ENCODE measurements at places on chromosomes 5 and 9.

DNA sequence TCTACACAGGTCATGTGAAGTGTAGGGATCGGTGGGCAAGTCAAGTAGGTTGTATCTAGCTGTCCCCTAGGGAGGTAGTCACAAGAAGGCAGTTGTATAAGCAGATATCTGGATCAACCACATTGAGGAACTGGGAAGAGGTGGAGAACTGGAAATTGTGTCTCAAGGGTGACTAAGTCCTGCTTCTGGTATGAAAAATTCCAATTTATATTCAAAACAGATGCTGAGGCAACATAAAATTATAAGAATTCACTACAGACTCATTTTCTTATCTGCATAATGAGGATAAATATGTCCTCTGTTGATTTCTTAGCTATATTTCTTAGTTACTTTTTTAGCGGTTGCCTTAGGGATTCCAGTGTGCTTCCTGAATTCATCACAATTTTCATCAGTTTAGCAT, 46.8 kb downstream of the GALNT12 start:
- DNase-seq: no peak

- no peak for DNase-seq
Measured at GRCh38 chr9:93962561-93963440, 7.6 kb upstream of the BARX1 start.

DNA sequence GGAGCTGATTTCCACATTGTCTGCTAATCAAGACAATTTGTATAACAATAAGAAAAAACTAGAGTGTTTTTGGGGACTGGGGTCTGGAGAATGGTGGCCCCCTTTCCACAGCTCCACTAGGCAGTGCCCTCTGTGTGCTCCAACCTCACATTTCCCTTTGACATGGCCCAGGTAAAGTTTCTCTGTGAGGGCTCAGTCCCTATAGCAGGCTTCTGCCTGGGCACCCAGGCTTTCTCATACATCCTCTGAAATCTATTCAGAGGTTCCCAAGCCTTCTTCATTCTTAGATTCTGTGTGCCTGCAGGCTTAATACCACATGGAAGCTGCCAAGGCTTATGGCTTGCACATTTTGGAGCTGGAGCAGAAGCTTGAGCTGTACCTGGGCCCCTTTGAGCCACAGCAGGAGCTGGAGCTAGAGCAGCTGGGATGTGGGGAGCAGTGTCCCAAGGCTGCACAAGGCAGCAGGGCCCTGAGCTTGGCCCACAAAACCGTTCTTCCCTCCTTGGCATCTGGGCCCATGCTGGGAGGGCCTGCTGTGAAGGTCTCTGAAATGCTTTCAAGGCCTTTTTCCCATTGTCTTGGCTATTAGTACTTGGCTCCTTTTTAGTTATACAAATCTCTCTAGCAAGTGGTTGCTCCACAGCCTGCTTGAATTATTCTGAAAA, 49.1 kb upstream of the VPS13A start:
- DNase-seq: no peak

- no peak for DNase-seq
Measured at GRCh38 chr5:160475864-160476438, 54.3 kb downstream of the PTTG1 start.

- no peak for DNase-seq
Measured at GRCh38 chr5:64836190-64836755, 67.5 kb downstream of the CWC27 start.

- no peak for DNase-seq
Measured at GRCh38 chr9:114327749-114328148, 1.9 kb upstream of the ORM2 start.

GRCh38 chr5:110686270-110686669, 40.2 kb downstream of the TMEM232 start:
- DNase-seq: no peak

- no peak for DNase-seq
Measured at GRCh38 chr9:134959971-134960310, 42.2 kb upstream of the FCN1 start.

- DNase-seq: no peak
Measured at GRCh38 chr5:168481330-168481788, 4.9 kb upstream of the RARS1 start.

DNA sequence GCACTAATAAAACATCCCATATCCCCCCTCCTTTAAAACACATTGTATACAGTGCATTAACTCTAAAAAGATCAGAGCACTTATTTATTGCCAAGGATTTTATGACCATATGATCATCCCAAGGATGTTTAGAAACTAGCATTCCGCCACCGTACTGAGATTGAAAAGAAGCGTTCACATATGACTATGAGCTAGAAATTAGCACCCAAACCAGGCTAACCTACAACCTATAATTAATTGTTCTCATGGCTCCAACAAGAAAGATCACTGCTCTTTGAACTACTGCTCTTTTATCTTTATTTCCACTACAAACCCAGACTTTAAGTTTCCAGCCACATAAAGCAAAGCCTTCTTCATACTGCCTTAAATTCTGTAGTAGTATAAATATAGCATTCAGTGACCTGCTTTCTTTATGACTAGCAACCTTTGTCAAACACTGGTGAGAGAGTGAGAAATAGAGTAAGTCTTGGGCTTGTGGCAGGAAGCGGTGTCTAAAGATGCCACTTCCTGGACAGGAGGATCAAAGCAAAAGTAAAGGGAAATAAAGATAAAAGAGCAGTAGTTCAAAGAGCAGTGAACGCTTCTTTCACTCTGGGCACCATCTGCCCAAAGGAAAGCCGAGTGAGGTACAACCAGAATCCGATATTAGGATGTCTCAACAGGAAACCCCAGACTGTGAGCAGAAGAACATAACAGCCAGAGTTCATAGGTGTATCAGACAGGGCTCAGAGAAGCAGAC, 151.1 kb upstream of the ERCC6L2 start:
- DNase-seq: no peak

GRCh38 chr9:92727716-92728700, 36.6 kb downstream of the BICD2 start:
- no peak for DNase-seq

GRCh38 chr9:88992556-88992955, 1.3 kb downstream of the S1PR3 start:
- DNase-seq: peak; percentile 12

All from vagina (tissue), 2 donors.